H1 (cell line): ENCODE measurements at places on chromosomes 12 and 14. TPM values are rescaled to one million over a fixed set of nuclear protein-coding genes. Genes with fewer than 3 reads are reported as not detected.

DNA sequence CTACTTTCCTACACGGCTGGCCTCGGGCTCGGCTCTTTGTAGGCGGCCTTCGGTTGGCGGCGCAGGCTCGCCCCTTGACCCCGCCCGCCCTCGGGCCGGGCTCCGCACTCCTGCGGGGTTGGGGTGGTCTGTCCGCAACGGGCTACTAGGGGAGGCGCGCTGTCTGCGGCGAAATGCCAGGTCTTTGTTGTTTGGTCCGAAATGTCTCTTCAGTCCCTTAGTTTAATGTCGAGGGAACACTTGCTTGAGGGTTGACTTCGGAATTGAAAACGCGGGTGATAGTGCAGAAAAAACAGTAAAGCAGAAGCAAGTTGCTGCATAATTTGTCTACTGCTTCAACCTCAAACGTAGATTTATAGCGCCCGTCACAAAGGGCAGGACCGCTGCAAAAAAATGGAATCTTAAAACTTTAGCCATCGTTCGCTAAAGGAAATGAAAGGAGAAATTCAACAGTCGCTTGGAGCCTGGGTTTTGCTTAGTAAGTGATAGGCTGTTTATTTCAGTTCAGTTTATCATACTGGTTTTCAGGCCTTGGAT is 390 bp downstream of the JKAMP start:
- DNase-seq = no peak

- DNase-seq = no peak
These were observed 418.6 kb downstream of the SLC16A7 start for GRCh38 chr12:60014436-60014835.

TESPA1 gene
- not detected in 2 replicates for total RNA-seq

DNA sequence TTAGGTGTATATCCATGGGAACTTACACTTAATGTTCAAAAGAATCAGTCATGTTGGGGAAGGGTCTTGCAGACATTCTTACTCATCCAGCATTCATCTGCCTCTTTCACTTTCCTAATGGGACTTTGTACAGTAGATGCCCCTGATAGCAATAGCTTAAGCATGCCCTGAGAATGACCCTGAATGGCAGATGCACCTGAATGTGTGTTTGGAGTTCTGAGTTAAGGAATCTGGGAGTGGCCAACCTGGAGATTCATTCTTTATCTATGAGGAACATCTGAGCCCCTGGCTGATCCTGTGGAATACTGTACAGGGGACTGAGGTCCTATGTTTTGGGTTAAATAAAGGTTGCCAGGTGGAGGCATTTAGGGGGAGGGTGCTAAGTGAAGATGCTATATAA is 71.3 kb upstream of the MANSC4 start:
- no peak for DNase-seq

- DNase-seq = no peak
These were observed 2.6 kb downstream of the MYF6 start for GRCh38 chr12:80709811-80710726.

PTPRR gene
- total RNA-seq = 0.07 and 0.27 TPM in 2 replicates

GRCh38 chr14:67705211-67705610 is 3.5 kb downstream of the RDH12 start:
- DNase-seq = no peak

IL22 gene
- not detected in 2 replicates for total RNA-seq

GARIN6 gene
- not detected in 2 replicates for total RNA-seq

- DNase-seq = no peak
These were observed 9.5 kb downstream of the ARL6IP4 start for GRCh38 chr12:122989874-122990419.
